ENCODE measurements at places on chromosomes 13 and 19. TPM values are rescaled to one million over a fixed set of nuclear protein-coding genes. Genes with fewer than 3 reads are reported as not detected.

The PDE4C gene
- 1.6 TPM for total RNA-seq

GRCh38 chr19:5106191-5106726 is 137.3 kb downstream of the KDM4B start:
- no peak overlapping the region for H3K4me3 ChIP-seq
- peaks cover 17% of the 10 kb centered on the region for H3K4me1 ChIP-seq

DNA sequence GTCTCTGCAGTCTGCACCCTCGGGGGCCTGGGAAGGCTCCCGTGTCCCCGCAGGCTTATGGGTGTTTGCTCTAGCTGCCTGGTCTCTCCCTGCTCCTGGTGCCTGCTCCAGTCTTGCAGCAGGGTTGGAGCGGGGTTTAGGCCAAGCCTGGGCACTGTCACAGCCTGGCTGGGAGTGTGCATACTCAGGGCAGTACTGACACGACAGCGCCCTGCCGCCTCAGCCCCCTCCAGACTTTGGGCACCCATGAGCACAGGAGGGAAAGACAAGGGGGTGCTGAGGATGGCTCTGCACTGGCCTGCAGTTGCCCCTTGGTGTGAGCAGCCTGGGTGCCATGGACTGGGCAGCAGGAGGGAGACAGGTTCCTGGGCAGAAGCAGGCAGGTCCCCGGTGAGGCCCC is 35.7 kb downstream of the CEP89 start:
- H3K27ac ChIP-seq: no peak overlapping the region
- H3K4me1 ChIP-seq: no peaks in the 10 kb centered on the region
- no peak for DNase-seq
- no peaks in the 10 kb centered on the region for H3K27me3 ChIP-seq
- no peaks in the 10 kb centered on the region for H3K36me3 ChIP-seq

- no peak overlapping the region for H3K4me3 ChIP-seq
- H3K27me3 ChIP-seq: no peaks in the 10 kb centered on the region
- no peak for DNase-seq
- peaks cover 14% of the 10 kb centered on the region for H3K4me1 ChIP-seq
Measured at GRCh38 chr13:40581277-40581579, 85.2 kb downstream of the FOXO1 start.
